Astrocyte of the hippocampus (primary cell): ENCODE measurements at places on chromosomes 12 and 14.

DNA sequence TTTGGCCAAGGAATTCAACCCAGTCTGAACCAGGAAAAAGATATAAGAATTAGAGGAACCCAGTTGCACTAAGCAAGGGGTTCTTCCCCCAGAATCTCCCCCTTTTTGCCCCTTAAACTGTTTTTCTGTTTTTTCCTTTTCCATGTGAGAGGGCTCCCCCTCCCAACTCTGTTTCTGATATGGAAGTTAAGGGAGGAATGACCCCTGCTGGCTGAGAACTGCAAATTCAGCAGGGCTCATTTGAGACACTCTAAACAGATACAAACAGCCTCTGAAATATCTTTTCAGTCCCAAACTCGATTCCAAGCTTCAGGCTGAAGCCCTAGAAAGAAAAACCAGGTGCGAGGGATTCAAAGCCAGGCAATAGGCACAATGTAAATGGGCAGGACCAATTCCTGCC, 132.7 kb downstream of the SLC41A2 start:
- DNase-seq, result no peak

DNA sequence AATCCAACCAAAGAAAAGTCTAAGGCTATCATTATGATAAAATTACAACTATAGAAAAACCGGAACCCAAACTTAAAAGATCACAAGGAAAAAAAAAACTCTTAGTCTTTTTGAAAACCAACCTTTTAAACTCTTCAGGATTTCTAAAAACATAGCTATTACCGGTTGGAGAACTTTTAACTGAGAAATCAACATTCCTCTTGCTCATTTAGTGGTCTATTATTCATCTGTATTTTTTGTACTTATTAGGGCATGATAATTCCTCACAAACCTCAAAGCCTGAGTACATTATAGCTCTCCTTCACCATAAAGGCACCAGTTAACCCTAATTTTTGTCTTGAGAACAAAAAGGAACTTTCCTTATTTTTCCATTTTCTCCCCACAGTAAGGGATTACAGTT, 10.4 kb downstream of the LUM start:
- peak; percentile 74 for DNase-seq

DNA sequence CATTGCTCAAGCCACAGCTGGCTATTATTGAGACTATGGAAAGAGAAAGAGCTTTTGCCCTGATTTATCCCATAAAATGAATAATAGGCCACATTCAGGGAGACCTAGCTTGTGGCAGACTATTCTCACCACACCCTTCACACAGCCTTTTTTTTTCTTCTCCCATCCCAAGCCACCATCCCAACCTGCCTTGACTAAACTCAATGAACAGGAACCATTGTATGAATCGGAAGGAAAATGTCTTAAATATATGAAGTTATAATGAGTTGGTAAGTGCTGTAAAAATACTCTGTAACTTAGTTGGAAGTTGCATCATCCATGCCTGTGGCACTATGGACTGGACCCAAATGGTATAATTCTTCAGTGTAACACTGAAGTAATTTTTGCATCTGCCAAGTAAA, 338.4 kb downstream of the RAD51B start:
- DNase-seq, result no peak

DNA sequence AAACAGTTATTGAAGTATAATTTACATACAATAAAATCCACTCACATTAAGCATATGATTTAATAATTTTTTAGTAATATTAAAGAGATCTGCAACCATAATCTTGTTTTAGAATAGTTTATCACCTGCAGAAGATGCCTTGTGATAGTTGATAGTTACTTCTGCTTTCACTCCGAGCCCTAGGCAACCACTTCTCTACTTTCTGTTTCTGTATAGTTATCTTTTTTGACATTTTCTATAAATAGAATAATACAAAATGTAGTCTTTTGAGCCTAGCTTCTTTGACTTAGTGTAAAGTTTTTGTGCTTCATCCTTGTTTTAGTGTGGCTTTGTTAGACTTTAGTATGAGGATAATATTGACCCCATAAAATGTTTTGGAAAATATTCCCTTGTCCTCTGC, 111.0 kb downstream of the MNAT1 start:
- DNase-seq, result no peak

- DNase-seq, result no peak
Observed at GRCh38 chr12:120321382-120322202, 6.0 kb downstream of the PLA2G1B start.

GRCh38 chr14:51630987-51631386, 20.7 kb upstream of the FRMD6 start:
- no peak for DNase-seq

GRCh38 chr12:132186857-132187620, 42.8 kb downstream of the NOC4L start:
- DNase-seq, result no peak

DNA sequence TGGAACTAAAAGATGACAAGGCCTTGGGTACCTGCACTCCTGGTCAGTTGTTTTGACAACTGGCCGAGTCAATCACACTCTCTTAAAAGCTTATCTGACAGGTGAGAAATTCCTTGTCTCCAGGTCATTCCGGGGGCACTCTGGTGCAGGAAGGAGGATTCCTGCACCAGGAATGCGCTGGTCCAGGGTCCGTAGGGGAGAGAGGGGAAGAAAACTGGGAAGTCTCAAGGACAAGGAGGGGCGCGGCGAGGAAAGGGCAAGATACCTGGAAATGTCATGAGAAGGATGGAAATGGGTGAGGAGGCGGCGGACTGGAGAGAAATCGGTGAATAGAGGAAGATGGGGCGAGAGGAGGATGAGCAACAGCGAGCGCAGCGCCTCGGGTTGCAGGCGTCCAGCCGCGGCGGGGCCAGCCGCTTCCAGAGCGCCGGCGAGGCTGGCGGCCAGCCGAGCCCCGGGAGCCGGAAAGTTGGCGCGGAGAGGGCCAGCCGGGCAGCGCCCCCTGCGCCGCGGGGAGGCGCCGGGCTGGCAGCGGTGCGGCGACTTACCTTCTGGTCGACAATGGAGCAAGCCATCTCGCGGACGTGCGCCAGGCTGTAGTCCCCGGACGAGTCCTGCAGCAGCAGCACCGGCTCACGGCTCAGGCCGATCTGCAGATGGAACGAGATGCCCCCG, 809 bp downstream of the PRKD1 start:
- peak; percentile 84 for DNase-seq

DNA sequence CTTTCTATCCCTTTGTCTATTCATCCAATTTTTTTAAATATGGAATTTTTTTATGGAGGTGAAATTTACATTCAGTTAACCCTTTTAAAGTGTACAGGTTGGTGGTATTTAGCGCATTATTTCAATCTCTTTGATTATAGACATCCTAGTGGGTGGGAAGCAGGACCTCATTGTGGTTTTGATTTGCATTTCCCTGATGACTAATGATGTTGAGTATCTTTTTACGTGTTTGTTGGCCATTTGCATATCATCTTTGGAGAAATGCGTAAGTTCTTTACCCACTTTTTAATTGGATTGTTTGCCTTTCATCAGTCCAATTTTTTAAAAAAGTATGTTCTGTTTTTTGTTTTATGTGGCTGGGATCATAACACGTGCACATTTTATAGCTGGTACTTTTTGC, 20.8 kb downstream of the PAPLN start:
- DNase-seq, result no peak
